CD4-positive, alpha-beta T cell treated with Interleukin-4 for 4 hours (primary cell): ENCODE measurements at places on chromosomes 6 and 20.

- DNase-seq = no peak
Observed at GRCh38 chr6:128311944-128312570, 208.3 kb downstream of the PTPRK start.

GRCh38 chr20:582204-582603 is 27.9 kb downstream of the TCF15 start:
- DNase-seq = no peak

DNA sequence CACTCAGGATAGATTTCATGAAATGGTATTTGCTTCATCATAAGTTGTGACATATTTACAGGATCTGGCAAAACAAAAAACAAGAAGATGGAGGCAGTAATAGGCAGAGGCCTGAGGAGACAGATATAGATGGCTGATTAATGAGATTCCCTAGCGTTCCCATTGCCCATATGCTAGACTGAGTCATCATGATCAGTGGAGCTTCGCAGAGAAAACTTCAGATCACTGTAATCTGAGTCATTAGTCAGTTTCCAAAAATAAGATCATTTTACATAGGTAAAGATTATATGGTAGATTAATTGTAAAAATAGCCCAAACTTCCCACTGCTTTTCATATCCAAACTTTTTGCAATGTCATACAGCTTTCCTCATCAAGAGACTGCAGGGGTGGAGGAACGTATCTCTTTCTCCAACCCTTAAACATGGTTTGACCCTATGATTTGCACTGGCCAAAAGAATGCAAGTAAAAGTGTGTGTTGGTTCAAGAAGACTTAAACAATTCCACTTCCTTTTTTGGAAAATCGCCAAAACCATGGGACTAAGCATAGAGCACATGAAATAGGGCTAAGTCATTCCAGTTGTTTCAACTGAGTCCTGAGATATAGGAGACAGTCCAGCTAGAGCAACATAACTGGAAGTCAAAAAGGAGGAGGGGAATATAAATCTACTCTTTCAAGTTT is 626.0 kb downstream of the RNF144B start:
- DNase-seq = no peak

GRCh38 chr6:117288083-117288715 is 22.8 kb downstream of the VGLL2 start:
- no peak for DNase-seq
